Tibial artery (tissue), 4 donors: ENCODE measurements at places on chromosomes 6 and 20.

GRCh38 chr6:158605266-158605878, 39.2 kb downstream of the DYNLT1 start:
- DNase-seq = peak; percentile 50

DNA sequence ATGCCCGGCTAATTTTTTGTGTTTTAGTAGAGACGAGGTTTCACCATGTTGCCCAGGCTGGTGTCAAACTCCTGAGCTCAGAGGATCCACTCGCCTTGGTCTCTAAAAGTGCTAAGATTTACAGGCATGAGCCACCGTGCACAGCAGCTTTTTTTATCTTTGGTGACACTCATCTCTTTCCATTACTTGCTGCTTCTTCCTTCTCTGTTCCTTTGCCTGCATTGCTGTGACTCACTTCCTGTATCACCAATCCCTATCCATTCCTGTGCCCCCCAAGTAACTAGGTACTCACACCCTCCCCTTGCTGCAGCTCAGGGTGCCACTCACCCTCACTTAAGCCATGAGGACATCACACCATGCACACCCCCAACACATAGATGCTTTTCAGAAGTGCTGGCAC, 24.6 kb downstream of the KHDC1L start:
- DNase-seq = no peak

GRCh38 chr20:21360705-21361104, 36.6 kb downstream of the NKX2-4 start:
- DNase-seq = no peak

GRCh38 chr6:141677598-141678211, 455.0 kb upstream of the GJE1 start:
- DNase-seq = no peak
